Endothelial cell (in vitro differentiated cells): ENCODE measurements at places on chromosomes 2 and 18. TPM values are rescaled to one million over a fixed set of nuclear protein-coding genes. Genes with fewer than 3 reads are reported as not detected.

The DNAH6 gene
- 7.8 TPM for total RNA-seq

DNA sequence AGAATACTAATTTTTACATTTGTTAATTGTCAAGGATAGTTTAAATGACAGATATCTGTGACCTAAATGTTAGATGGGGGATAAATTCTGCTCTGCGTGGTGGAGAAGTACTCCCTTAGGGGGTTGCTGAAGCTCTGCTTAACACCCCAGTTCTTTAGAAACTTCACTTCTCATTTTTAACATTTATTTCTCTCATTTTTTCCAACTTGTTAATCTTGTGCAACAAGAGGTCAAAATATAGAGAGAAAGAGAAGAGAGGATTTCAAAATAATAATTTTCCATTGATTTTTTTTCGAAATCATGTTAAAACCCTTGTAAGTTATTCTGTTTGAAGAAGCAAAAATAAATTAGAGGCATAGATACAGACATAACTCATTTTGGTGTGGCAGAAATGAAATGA is 61.3 kb upstream of the SLC8A1 start:
- DNase-seq: no peak
- peaks cover 2% of the 10 kb centered on the region for H3K4me1 ChIP-seq
- H3K36me3 ChIP-seq: no peaks in the 10 kb centered on the region
- no peak overlapping the region for H3K4me3 ChIP-seq
- H3K27me3 ChIP-seq: no peaks in the 10 kb centered on the region

GRCh38 chr2:146847846-146848245 is 997.0 kb upstream of the ACVR2A start:
- no peaks in the 10 kb centered on the region for H3K36me3 ChIP-seq
- no peak overlapping the region for H3K4me3 ChIP-seq
- DNase-seq: no peak
- H3K4me1 ChIP-seq: no peaks in the 10 kb centered on the region
- H3K27ac ChIP-seq: no peak overlapping the region

DNA sequence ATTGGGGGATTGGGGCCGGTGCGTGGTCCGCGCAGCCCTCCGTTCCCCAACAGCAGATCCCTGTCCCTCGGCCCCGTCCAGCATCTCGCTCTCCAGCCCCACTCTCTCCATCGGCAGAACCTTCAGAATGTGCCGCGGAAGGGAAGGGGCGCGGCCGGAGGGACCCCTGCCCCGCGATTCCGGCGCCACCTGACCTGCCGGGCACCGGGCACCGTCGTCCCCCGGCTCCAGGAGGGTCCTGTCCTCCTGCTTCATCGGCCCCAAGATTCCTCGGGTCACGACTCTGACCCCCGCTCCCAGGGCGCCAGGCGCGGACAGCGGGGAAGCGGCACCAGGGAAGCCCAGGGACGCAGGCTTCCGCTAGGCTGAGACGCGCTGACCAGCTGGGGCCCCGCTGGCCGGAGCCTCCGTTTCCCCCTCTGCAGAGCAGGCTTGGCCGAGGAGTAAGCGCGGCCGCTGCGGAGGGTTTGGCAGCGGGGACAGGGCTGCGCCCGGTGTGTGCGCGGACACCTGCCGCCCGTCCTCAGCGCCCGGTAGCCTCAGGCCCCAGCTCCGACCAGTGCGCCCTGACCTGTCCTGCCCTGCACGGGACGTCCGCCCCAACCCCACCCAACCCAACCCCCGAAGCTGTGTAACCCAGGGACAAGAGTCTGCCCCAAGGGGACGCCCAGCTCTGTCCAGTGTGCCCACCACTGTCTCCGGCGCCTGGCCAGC is 16.8 kb upstream of the BOK start:
- H3K27me3 ChIP-seq: peaks cover 7% of the 10 kb centered on the region
- H3K4me3 ChIP-seq: no peak overlapping the region
- no peak for DNase-seq
- no peaks in the 10 kb centered on the region for H3K36me3 ChIP-seq
- no peak overlapping the region for H3K27ac ChIP-seq
- H3K4me1 ChIP-seq: peaks cover 3% of the 10 kb centered on the region

The ALLC gene
- total RNA-seq: 0.26 TPM

The UGT1A4 gene
- not detected for total RNA-seq

- H3K27ac ChIP-seq: no peak overlapping the region
- peak overlapping the region; percentile 92 for H3K4me3 ChIP-seq
- H3K36me3 ChIP-seq: no peaks in the 10 kb centered on the region
These were observed 302.0 kb downstream of the NCKAP5 start for GRCh38 chr2:133266041-133266925.

The BMP10 gene
- total RNA-seq: not detected

- peak overlapping the region; percentile 98 for H3K4me3 ChIP-seq
- H3K4me1 ChIP-seq: peaks cover 61% of the 10 kb centered on the region
- H3K36me3 ChIP-seq: peaks cover 44% of the 10 kb centered on the region
These were observed 5.2 kb downstream of the TGIF1 start for GRCh38 chr18:3455090-3455635.

- no peak overlapping the region for H3K4me3 ChIP-seq
- no peaks in the 10 kb centered on the region for H3K36me3 ChIP-seq
- no peaks in the 10 kb centered on the region for H3K4me1 ChIP-seq
- H3K27ac ChIP-seq: no peak overlapping the region
- DNase-seq: no peak
- no peaks in the 10 kb centered on the region for H3K27me3 ChIP-seq
These were observed 229.9 kb downstream of the TTC32 start for GRCh38 chr2:19671916-19672315.

The CROCC2 gene
- not detected for total RNA-seq

The PRKAG3 gene
- not detected for total RNA-seq
